ENCODE measurements at places on chromosomes 7 and 10. TPM values are rescaled to one million over a fixed set of nuclear protein-coding genes. Genes with fewer than 3 reads are reported as not detected.

- no peak for DNase-seq
- peaks cover 5% of the 10 kb centered on the region for H3K27me3 ChIP-seq
- no peaks in the 10 kb centered on the region for H3K4me1 ChIP-seq
- H3K27ac ChIP-seq = no peak overlapping the region
- H3K4me3 ChIP-seq = no peak overlapping the region
These were observed 124.4 kb downstream of the TACC2 start for GRCh38 chr10:122113161-122113944.

- no peaks in the 10 kb centered on the region for H3K4me1 ChIP-seq
- no peak overlapping the region for H3K27ac ChIP-seq
These were observed 24.8 kb downstream of the TLX1 start for GRCh38 chr10:101155896-101156295.

- DNase-seq = no peak
- no peaks in the 10 kb centered on the region for H3K27me3 ChIP-seq
- H3K36me3 ChIP-seq = no peaks in the 10 kb centered on the region
- H3K4me3 ChIP-seq = no peak overlapping the region
- no peak overlapping the region for H3K27ac ChIP-seq
These were observed 25.1 kb upstream of the LAMB1 start for GRCh38 chr7:108028111-108028510.

DNA sequence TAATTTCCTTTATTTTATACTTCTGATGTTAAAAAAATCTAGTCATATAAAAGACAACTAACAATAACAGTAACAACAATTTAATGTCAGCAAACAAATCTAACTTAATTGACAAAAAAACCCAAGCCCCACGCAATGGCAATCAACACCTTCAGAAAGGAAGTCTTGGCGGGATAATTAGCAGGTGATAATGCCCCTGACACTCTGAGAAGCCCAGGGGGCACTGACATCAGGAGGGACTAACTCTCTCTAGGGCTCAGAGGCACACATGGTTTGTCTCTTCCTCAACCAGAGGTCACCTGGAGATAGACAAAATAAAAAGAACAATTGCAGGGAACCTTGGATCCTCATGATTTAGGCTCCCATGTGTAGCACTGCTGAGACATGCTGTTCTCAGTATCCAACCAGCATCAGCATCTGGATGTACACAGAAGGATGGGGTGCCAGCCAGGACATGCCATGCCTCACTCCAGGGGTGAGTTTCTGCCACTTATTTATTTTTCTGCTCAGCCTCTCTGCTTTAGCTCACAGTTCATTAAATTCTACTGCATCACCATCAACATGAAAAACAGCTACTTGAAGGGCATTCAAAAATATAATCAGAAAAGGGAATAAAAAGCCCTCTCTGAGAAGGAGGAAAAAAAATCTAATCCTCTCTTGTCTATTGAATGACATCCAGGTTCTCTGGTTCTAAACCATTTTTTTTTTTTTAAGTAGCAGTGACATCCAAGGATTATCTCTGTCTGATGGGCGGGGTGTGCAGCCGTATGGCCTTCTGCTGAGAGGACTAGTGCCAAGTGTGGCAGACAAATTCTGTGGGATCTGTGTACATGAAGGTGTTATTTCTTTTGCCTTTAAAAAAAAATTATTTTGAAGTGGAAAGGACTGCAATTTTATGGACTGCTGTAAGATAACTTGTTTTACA is 96.3 kb downstream of the ATXN7L1 start:
- H3K36me3 ChIP-seq = no peaks in the 10 kb centered on the region
- H3K27me3 ChIP-seq = no peaks in the 10 kb centered on the region
- DNase-seq = no peak
- no peak overlapping the region for H3K27ac ChIP-seq

DNA sequence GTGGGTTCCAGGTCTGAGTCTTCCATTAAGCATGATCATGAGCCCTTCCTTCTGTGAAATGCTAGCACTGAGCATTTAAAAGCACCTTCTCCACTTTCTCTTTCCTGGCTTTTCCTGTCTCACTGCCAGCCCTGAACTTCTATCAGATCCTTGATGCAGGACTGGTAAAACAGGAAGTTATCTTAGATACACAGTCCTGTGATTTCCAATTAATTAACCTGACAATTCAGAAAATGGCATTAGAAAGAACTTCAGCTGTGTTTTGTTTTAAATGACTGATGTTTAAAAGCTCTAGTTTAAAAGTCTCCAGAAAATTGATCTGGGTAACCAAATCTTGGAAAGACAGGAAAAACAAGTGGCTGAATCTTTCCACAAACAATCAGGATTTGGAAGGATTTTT is 79.0 kb upstream of the MACROH2A2 start:
- H3K36me3 ChIP-seq = no peaks in the 10 kb centered on the region
- DNase-seq = no peak
- no peak overlapping the region for H3K27ac ChIP-seq
- no peaks in the 10 kb centered on the region for H3K4me1 ChIP-seq
- H3K4me3 ChIP-seq = no peak overlapping the region

DNA sequence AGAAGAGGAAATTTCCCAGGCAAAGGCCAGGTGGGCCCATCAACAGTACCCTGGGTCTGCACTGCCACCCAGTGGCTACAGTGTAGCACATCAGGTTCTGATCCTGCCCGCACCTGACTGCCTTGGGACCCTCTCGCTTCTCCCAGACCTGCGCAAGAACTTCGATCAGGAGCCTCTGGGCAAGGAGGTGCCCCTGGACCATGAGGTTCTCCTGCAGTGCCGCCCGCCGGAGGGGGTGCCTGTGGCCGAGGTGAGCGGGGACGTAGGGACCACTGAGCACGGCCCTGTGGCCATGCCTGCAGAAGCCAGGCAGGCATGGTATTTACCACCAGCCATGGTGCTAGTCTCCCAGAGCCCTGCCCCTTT is 33.9 kb upstream of the SLC29A3 start:
- no peaks in the 10 kb centered on the region for H3K36me3 ChIP-seq
- no peaks in the 10 kb centered on the region for H3K27me3 ChIP-seq
- no peaks in the 10 kb centered on the region for H3K4me1 ChIP-seq
- DNase-seq = no peak
- no peak overlapping the region for H3K4me3 ChIP-seq

Gene SPDYE9
- not detected for total RNA-seq

DNA sequence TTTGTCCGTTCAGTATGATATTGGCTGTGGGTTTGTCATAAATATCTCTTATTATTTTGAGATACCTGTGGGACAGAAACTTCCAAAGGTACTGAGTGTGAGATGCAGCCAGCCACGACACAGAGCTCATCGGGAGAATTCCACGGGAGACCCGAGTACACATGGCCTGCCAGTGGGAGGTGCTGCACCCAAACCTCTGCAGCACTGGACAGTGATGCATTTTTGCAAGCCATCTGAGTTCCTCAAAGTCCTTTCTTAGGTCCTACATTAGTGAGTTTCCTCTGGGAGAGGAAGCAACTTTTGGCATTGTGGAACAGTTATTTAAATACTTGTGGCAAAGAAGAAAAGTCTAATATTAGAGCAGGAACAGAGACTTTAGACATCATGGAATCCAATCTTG is 77.5 kb downstream of the ARID5B start:
- peak; percentile 19 for DNase-seq
- no peak overlapping the region for H3K4me3 ChIP-seq
- peaks cover 2% of the 10 kb centered on the region for H3K36me3 ChIP-seq
- H3K27ac ChIP-seq = no peak overlapping the region
- H3K4me1 ChIP-seq = no peaks in the 10 kb centered on the region

GRCh38 chr7:101826081-101826835 is 8.8 kb downstream of the CUX1 start:
- no peak for DNase-seq
- no peak overlapping the region for H3K4me3 ChIP-seq

Gene STARD3NL
- total RNA-seq = 30.6 TPM

- no peaks in the 10 kb centered on the region for H3K36me3 ChIP-seq
- no peaks in the 10 kb centered on the region for H3K27me3 ChIP-seq
- DNase-seq = no peak
- H3K4me3 ChIP-seq = no peak overlapping the region
These were observed 20.5 kb downstream of the GRID1 start for GRCh38 chr10:86345859-86346798.

GRCh38 chr7:134431815-134432214 is 27.1 kb downstream of the AKR1B1 start:
- peak overlapping the region; percentile 79 for H3K27ac ChIP-seq
- peaks cover 14% of the 10 kb centered on the region for H3K4me1 ChIP-seq
- H3K27me3 ChIP-seq = no peaks in the 10 kb centered on the region
- peak overlapping the region; percentile 39 for H3K4me3 ChIP-seq
- peak; percentile 9 for DNase-seq
